ENCODE measurements at places on chromosomes 5 and 9.

DNA sequence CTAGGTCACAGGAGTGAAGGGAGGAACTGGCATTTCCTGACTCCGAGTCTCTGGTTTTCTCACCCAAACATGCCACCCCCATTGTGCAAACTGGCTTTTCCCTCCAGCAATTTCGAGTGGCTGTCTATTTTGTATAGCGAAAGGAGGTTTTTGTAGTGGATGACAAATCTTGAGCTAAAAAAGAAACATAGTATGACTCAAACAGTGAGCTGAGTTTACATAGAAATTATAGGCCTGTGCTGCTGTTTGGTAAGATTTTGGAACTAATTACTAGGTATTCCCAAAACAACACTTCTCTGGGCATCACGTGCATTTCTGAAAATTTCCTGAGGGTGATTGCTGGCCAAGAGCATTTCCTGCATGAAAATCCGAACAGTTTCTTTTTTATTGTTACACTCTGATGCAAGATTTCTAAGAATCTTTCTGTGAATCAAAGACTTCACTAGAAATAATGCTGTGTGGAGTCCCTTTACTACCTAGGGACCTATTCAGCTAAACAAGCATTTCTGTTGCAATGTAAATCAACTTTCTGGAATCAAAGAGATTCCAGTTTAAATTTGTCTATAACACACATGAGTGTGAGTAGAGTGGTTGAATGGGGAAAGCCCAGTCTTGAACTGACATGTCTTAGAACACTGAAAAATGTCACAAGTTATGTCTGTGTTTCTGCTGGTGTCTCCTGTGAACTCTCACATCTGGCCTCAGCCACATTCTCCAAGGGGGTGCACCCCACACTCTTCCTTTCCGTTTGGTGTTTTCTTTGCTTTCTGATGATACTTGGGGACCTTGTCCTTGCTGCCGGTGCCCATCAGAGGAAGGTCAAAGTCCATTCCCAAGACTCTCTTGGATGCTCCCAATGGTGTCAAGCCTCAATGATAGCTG is 33.3 kb upstream of the DAPK1 start:
- DNase-seq, result no peak

DNA sequence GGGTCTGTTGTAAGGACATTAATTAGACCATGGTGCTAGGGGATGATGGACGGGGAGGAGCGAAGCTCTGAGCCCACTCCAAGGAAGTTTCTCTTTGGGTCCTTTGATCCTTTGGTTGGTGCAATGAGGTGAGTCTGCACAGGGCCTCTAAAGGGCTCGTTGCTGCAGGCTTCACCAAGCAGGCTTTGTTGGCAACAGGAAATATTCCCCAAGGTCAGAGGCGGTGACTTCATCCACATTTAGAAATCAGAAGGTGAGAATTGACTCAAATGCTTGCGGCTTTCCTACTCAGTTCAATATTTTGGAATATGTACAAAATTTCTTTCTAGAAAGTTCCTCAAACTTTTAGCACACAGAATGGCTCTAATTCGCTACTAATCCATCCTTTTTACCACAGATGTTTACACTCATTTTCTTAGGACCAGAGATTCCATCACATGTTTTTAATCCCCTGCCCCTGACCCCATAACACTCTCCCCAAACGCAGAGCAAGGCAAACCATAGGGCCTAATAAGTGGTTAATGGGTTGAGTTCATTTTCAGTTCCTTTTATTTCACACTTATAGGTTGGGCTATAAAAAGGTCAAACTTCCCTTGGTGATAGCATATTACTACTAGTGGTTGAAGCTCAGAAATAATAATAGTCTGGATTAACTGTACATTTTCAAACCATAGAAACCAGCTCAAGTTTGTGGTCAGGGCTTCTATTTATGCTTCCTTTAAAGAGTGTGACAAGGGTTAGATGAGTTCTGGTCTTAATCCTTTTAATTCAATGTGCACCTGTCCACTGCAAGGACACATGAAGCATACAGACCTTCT is 37.3 kb upstream of the TMEM252 start:
- no peak for DNase-seq

- DNase-seq, result no peak
Observed at GRCh38 chr9:22508790-22509189, 62.2 kb downstream of the DMRTA1 start.

- no peak for DNase-seq
Observed at GRCh38 chr9:113920872-113921271, 44.8 kb downstream of the ZNF618 start.

GRCh38 chr5:9046756-9047481 is 499.0 kb downstream of the SEMA5A start:
- DNase-seq, result no peak

- DNase-seq, result no peak
Observed at GRCh38 chr9:125140576-125140975, 2.8 kb downstream of the SCAI start.

GRCh38 chr5:6084376-6084775 is 294.0 kb downstream of the MED10 start:
- DNase-seq, result no peak

DNA sequence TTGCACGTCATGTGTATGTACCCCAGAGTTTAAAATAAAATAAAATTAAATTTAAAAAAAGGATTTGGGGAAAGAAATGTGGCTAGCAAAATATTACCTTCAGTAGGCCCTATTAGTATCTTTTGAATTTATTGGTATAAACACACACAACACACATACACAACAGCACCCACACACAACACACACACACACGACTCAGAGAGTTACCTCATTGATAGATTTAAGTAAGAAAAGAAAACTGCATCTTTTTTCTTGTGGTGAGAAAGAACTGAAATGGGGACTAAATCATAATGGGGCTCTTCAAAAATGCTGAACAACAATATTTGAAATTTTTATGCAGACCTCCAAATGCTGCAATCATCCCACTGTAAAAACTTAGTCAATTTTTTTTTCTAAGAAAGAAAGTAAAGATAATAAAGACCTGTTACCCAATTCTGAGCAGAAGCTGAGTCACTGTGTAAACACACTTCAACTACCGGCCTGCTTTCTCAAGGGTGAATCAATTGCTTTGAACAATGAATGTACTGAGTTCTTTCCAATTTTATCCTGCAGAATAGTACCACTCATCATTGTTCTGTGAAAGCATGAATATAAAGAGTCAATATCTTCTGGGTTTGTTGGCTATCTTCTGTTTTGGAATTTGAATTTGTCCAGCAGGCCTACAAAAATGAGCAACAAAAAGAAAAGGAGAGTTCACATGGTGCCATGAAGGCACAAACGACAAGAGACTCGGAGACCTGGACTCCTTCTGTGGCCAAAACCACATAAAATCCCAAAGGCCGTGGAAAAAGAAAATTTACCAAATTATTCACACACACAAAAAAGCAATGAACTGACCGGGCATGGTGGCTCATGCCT is 57.9 kb upstream of the CCNG1 start:
- no peak for DNase-seq

DNA sequence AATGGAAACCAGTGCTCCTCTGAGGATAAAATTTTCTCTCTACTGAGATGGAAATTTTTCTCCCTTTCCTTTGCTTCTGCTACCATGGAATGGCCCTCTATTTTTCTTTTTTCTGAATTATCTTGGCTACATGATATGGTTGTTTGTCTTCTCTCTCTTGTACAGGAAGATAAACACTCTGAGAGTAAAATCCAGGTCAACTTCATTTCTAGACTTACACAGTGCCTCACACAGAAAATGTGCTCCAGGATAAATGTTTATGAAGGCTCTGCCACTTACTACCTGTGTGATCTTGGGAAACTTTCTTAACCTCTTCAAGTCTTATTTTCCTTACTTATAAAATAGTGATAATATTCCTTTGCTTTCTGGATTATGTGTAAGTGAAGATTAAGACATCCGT is 153.9 kb downstream of the PRELID2 start:
- DNase-seq, result no peak

DNA sequence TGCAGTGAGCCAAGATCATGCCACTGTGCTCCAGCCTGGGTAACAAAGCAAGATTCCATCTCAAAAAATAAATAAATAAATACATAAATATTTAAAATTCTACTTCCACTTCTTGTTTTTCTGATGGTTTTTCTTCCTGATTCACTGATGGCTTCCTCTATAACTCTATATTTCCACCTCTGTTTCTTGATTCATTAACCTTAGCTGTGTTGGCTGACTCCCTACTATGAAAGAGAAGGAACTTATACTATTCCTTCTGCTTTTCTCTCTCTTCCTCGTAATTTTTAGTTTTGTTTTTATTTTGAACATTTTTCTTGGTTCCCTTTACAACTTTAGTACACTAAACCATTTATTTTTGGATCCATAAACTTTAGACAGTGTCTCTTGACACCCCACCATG is 103.5 kb downstream of the MAMDC2 start:
- no peak for DNase-seq

GRCh38 chr5:154503698-154504039 is 25.6 kb upstream of the HAND1 start:
- no peak for DNase-seq

DNA sequence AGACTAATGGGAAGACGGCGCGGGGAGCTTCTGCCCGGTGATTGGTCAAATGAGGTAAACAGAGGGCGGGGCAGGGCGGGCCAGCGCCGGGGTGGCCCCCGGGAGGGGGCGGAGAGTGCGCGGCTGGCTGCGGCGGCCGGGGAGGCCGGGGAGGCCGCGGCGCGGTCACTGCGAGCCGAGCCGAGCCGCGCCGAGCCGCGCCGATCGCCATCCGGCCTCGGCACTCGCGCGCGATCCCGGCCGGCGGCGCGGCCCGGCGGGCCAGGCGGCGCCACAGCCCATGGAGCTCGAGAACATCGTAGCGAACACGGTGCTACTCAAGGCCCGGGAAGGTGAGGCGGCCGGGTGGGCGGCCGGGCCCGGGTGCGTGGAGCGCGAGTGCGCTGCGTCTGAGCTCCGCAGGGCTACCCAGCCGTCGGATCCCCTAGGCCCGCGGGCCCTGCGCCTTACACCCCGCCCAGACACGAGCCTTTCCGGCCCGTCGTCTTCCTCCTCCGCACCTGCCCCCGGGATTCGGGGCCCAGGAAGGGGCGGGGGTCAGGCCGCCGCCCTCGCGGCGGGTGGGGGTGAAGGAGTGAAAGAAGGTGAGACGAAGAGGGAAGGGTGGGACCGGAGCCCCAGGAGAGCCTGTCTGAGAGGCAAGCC is at the start of gene GRK6:
TSS of gene GRK6 (plus strand) at position 111 of the 645 bp plus-strand sequence. CDS start at position 281, 170 bp downstream.
- DNase-seq, result peak; percentile 92

DNA sequence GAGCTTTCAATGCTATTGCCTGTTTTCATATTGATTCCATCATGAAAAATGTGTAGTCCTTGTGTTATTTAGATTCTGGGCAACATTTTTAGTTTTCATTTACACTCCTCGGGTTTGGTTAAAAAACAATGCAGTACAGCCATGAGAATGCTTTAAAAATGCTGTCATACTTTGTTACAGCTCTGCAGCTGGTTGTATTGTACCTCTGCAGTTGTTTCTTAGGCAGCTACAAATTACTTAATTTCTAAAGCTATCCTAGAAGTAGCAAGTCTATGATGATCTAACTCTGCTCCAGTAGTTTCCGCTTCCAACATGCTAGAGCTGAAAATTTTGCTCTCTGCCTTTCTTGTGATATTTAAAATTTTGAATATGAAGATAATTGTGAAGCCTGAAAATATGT is 20.2 kb downstream of the SNX18 start:
- DNase-seq, result no peak

DNA sequence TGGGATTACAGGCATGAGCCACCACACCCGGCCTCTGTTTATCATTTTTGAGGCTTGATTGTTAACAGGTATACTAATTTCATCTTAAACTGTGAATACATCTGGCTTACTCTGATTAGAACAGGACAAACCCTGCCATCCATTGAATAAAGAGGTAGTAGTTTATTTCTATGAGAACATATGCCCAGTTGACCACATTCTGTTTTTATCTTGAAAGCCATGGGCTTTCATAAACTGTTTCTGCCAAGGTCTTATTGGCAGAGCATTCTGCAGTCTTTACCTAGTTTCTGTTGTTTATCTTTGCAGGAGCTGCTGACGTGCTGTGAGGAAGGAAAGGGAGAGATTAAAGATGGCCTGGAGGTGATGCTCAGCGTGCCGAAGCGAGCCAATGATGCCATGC is 184.9 kb upstream of the OTULINL start:
- no peak for DNase-seq

DNA sequence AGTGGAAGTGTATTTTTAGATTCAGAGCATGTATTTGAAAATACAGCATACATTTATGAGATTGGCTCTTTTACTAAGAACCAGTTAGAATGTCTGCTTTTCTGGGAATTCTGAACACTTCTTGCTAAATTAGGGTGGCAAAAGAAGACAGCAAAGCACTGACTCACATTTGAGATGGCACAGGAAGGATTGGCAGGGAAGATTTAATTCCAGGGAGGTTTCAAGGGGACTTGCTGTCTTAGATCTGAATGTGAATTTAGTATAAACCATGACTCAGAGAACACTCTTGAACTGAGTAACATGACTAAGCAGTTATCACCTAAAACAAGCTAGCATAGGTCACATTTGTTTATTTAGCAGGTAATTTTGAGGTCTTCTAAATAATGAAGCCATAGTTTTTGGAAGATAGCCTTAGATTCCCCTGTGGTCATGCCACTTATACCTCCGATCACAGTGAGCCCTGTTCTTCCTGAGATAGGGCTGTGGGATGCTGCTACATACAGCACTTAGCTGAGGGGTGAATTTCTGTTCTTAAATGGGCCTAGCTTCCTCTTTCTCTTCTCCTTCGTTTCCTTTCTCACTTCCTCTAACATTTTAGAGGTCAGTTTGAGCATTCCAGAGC is 173.8 kb downstream of the PCSK1 start:
- no peak for DNase-seq

- DNase-seq, result no peak
Observed at GRCh38 chr5:78576376-78576775, 72.2 kb downstream of the LHFPL2 start.

DNA sequence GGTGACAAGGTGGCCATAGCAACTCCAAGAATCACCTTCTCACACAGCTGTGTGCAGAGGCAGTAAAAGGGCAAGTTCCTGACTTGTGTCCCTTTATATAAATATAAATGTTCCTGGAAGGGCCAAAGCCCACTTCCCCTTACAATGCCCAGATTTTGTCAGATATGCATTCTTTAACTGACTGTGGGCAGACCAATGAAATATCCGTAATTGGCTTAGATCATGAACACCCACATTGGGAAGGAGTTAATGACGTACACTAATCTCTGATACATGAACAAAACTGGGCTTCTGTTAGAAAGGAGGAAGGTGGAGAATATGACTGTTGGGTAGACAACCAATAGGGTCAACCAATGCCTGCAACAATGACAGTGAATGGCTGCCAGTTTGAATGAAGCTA is 397.2 kb upstream of the CLINT1 start:
- no peak for DNase-seq

DNA sequence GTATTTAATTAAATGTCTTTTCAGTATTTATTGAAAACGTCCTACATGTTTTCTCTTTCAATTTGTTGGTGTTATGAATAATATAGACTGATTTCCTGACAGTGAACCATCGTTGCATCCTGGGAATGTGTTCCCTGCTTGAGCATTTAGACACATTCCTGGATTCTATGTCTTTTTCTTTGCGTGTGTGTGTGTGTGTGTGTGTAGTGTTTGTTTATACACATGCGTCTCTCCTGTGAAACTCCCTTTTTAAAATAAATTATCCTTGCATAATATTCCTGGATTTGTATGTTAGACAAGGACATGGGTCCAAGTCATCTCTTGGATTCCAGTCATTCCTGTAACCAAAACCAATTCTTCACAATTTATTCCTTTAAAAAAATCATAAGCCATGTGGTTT is 153.4 kb downstream of the HSPA4 start:
- no peak for DNase-seq

GRCh38 chr5:178143901-178144300 is 9.8 kb downstream of the NHP2 start:
- DNase-seq, result no peak
